ENCODE measurements at places on chromosomes 13 and 19. TPM values are rescaled to one million over a fixed set of nuclear protein-coding genes. Genes with fewer than 3 reads are reported as not detected.

GRCh38 chr19:32483574-32483973 is 78.0 kb downstream of the DPY19L3 start:
- DNase-seq, result no peak

COMP gene
- not detected for total RNA-seq

- no peak for DNase-seq
Measured at GRCh38 chr13:93690139-93690538, 463.5 kb downstream of the GPC6 start.

- no peak for DNase-seq
Measured at GRCh38 chr13:84843368-84843767, 955.9 kb downstream of the SLITRK6 start.

DNA sequence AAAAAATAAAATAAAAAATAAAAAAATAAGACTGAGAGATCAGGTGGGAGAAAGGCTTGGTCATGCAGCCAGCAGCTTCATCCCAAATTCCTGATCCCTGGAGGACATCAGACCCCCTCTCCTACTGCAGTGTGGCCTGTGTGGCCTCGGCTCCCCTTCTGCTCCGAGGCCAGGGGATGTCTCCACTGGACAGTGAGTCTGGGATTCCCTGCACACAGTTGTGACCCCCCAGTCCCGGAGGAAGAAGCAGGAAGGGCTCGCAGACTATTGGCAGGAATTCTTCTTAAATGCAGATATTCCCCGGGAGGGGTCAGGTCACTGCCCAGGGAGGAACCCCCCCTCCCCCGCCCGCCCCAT is 41.9 kb downstream of the ZNF627 start:
- DNase-seq, result peak; percentile 7

DNA sequence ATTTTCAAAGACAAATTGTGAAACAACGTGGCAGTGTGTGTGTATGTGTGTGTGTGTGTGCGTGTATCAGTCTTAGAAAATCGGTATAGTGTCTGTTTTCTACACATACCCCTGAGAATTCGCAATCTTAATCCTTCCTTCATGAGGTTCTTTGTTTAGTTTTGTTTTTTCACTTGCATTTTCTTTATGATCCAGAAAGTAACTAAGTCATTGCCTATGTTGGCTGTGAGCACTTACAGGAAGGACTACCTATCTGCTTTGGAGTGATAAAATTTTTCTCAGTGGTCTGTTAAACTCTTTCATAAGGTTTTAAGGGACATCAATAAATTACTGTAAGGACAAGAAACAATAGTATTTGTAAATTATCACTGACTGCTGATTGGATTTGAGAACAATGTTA is 1587.1 kb downstream of the PCDH9 start:
- no peak for DNase-seq

- no peak for DNase-seq
Measured at GRCh38 chr13:95154413-95154886, 146.8 kb downstream of the ABCC4 start.

BEST2 gene
- total RNA-seq, result not detected

FGF9 gene
- total RNA-seq, result 14.4 TPM

PPM1N gene
- 2.8 TPM for total RNA-seq

CGB5 gene
- not detected for total RNA-seq

CACTIN gene
- 33.0 TPM for total RNA-seq

DNA sequence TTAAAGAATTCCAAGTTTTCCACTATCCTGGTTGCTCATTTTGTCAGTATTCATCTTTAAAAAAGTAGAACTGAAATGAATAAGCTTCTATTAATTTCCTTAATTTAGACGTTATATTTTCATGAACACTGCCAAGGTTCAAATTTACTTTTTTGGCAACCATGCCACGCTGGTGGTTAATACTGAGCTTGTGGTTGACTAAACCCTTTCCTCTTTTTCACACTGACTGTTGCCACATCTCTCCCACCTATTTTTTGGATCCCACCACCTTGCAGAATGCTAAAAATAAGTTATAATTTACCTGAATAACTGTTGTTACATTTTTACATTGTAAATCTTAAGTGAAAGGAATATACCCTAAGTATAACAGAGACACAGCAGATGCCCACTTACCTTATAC is 45.0 kb downstream of the FLT3 start:
- no peak for DNase-seq

PLEKHG2 gene
- total RNA-seq, result 65.9 TPM

CHAMP1 gene
- total RNA-seq, result 42.8 TPM

DNA sequence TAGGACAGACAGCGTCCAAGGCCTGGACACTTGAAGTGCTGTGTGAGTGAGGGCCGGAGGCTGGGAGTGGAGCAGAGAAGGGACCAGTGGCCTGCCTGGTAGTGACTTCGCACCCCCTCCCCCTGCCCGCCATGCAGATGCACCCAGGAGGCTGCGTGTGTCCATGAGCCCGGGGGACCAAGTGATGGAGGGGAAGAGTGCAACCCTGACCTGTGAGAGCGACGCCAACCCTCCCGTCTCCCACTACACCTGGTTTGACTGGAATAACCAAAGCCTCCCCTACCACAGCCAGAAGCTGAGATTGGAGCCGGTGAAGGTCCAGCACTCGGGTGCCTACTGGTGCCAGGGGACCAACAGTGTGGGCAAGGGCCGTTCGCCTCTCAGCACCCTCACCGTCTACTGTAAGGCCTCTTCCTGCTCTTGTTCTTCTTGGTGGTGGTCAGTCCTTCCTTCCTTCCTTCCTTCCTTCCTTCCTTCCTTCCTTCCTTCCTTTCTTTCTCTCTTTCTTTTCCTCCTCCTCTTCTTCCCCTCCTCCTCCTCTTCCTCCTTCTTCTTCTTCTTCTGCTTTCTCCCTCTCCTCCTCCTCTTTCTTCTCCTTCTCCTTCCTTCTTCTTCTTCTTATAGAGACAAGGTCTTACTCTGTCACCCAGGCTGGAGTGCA is 6.0 kb upstream of the FFAR1 start:
- DNase-seq, result no peak

SYT3 gene
- 0.33 TPM for total RNA-seq

GRCh38 chr19:46848389-46848788 is 2.3 kb downstream of the AP2S1 start:
- DNase-seq, result no peak

GRCh38 chr19:15367439-15367838 is 12.1 kb downstream of the AKAP8 start:
- DNase-seq, result no peak

DNA sequence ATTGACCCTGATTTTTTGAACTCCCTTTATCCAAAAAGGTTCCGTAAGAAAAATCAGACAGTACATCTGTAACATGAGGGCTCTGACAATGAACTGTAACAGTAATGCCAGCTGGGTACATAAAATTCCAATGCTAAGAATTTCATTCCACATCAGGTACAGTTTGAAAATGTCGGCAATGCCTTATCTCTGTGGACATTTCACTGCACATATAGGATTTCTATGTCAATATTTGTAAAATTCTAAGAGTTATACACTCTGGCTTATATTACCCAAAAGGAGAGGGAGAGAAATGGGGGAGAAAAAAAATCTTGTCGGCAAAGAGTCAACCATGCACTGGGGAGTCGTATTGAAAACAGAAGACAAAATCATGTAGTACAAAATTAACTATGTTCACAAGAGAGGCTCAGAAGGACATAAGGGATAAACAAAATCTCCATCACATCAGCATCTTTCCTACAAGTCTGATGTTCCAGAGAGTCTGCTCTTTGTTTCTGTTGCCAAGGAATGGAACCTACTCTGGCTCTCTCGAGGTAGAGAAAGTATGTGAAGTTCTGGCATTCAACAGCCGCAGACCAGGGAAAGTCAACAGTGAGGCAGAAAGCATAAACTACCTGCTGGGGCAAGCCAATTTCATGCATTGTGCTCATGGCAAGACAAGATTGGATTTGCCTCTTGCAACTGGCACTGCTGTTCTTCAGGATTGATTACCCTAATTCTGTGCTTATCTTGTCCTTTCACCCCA is 72.4 kb downstream of the STARD13 start:
- DNase-seq, result no peak

DNA sequence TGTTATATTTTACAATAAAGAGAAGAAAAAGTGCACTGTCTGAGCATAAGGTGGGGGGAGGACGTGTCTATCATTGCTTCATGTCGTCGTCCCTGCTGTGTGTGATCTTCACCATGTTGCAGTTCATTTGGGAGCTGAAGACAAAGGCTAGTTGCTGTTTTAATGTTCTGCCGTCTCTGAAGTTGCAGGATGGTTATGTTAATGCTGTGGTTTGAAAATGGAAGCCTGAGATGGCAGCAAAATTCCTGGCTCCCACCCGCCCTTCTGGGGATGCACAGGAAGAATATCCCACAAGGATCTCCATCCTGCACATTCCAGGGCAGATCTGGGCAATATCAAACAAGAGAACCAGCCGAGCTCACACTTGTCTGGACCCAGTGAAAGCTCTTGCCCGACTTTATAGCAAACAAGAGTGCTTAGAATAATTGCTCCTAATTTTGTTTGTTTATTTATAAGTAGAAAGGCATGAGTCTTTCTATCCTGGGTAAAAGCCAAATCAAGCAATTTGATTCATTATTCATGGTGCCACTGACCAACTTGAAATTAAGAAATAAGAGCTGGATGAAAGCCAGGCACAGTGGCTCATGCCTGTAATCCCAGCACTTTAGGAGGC is 110.3 kb upstream of the ABCC4 start:
- no peak for DNase-seq

ZGLP1 gene
- total RNA-seq, result 5.4 TPM

DNA sequence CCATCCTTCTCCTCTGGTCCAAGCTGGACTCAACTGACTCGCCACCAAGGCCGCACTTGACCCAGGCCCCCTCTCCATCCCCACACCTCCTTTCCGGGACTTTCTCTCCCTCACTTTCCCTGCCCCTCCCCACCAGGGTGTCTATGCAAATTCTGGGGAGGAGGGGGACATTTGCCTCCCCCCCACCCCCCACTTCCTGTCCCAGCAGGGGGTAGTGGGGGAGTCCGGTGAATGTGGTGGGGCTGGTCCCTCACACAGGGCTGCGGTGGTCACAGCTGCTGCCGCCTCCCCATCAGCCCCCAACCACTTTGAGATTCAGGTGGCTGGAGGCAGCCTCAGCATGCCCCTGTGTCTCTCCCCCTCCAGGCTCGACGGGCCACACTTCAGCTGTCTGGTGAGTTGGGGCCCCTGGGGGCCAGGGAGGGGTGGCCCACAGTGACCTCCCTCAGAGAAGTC is 870 bp downstream of the SPIB start:
- DNase-seq, result peak; percentile 89

ATP4A gene
- 0.33 TPM for total RNA-seq

DNA sequence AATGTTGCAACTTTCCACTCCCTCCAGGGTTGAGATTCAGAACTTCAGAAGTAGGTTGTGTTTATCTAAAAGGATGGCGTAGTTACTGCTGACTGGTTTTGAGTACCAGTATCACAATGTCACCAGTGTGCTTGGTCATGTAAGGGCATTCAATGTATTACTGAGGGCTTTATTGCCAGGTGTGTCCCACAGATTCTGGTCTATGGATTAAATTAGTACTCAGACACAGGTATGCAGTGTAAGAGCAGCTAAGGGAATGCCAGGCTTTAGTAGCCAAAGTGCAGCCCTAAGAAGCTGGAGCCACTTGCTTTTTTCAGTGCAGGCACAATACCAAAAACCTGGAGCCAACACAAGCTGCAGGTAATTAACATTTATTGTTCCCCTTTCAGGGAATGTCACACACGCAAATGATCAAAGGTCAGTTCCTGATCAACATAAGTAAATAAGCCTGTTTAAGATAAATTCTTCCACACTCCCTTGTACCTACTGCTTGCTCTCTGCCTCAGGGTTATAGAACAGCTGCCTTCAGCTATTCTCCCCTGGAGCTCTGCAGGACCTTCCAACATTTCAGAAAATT is 130.1 kb upstream of the ZNF91 start:
- DNase-seq, result no peak

GRCh38 chr19:21574607-21575006 is 69.2 kb downstream of the ZNF429 start:
- DNase-seq, result no peak

HCST gene
- 36.0 TPM for total RNA-seq

DNA sequence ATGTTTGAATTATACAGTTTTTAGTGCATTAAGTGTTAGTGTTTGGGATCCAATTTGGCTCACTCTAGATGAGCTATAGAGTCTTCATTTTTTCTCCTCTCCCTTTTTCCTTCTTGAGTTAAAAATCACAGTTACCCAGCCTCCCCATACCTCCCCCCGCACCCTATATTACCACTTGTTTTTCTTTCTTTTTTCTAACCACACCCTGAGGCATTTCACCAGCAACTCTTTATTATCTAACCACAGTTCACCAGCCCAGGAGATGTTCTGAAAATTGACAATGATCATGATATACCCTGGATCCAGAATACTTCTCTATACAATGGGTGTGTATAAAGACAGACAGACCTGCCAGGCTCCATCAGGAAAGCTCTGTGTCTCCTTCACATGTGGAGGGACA is 86.5 kb upstream of the UBL3 start:
- DNase-seq, result no peak

ZNF682 gene
- 17.3 TPM for total RNA-seq

Data from OCI-LY7 (cell line).